ENCODE measurements at places on chromosomes 7 and 10.
A peak's percentile ranks its signal among the peaks of the same experiment; 100 is the strongest.

- DNase-seq: no peak
Observed at GRCh38 chr10:87846023-87846422, 17.3 kb downstream of the KLLN start.

DNA sequence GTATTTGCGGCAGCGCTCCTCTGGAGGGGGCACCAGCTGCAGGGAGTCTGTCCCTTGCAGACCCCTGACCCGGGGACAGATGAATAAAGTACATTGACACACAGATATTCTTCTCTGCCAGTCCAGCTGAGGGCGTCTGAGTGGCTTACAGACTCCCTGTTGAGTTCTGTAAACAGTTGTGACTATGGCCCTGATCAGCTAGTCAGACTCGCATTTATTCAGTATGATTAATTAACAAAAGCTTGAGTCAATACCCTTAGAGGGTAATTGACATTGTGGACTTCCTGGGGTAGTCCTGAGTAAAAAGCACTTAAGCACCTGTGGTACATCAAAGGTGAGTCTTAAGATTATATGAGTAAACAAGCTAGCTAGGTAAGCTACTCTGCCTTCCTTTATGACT, 21.0 kb downstream of the ANKRD30A start:
- DNase-seq: no peak

GRCh38 chr7:80851896-80852476, 66.9 kb downstream of the SEMA3C start:
- DNase-seq: no peak

- no peak for DNase-seq
Observed at GRCh38 chr7:29647020-29647654, 83.5 kb downstream of the PRR15 start.

DNA sequence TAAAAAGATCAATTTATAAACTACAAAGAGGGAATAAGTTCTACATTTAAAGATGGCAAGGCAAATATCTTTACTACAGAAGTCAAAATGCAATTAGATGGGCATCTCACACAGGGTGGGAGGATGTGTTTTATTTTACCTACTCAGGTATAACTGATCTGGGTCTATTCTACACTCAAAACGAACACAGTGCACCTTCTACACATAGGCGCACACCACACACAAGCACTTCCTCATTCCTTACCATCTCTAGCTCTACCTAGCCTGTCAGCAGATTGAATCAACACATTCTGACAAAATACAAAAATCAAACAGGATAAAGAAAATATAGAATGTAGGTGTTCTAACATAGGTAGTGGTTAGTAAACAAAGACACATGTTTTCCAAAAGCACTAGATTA, 64.8 kb downstream of the SGCE start:
- DNase-seq: no peak

DNA sequence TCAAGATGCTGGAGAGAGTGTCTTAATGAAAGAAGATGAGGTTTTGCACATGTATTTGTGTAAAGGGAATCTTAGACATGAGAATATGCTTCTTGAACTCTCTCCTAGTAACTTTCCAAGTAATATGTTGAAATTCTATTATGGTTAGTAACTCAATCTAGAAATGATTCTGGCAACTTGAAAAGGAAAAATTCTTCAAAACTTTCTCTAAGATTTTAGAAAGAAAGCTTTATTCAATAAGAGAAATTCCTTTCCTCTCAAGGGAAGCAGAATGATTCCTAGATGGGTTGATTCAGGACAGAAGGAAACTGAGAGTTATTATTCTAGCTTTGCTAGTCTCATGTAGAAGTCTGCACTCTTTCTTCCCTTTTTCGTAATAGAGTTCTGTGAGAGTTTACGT, 364.3 kb upstream of the PLXDC2 start:
- DNase-seq: no peak

GRCh38 chr10:110368556-110368955, 63.8 kb upstream of the SMNDC1 start:
- DNase-seq: no peak

GRCh38 chr7:45176091-45176490, 18.5 kb downstream of the RAMP3 start:
- DNase-seq: no peak

DNA sequence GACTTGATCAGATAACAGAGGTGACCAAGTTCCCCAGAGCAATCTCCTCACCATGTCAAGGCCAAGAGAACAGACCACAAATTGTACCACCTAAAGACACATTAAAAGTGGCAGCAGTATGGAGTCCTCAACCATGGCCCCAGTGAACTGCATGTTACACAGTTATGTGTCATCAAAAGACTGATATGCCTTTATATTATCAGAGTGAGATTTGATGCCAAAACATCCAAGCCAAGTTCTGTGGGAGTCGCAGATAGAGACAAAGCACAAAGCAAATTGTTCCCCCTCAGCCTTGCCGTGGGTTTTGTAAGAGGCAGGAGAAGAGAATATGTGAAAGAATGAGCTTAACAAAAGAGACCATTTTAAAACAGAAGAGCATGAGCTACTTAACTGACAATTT, 39.2 kb upstream of the TES start:
- DNase-seq: no peak

- no peak for DNase-seq
Observed at GRCh38 chr10:115937768-115938056, 335.3 kb downstream of the GFRA1 start.

DNA sequence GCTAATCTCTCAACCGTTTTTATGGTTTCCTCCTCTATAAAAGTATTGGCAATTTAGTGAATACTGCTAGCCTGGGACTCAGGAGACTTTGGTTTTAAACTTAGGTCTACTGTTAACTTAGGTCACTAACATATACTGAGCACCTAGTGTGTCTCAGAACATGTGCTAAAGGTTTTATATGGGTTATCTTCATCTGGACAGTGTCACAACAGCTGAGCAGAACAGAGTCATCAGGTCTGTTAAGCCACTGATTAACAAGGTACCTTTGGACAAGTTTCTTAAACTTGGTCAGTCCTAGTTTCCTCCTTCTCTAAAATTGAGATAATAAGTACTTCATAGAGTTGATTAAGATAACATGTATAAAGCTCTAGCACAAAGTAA, 30.6 kb downstream of the NET1 start:
- no peak for DNase-seq

GRCh38 chr7:116978006-116978405, 24.7 kb downstream of the ST7 start:
- no peak for DNase-seq

DNA sequence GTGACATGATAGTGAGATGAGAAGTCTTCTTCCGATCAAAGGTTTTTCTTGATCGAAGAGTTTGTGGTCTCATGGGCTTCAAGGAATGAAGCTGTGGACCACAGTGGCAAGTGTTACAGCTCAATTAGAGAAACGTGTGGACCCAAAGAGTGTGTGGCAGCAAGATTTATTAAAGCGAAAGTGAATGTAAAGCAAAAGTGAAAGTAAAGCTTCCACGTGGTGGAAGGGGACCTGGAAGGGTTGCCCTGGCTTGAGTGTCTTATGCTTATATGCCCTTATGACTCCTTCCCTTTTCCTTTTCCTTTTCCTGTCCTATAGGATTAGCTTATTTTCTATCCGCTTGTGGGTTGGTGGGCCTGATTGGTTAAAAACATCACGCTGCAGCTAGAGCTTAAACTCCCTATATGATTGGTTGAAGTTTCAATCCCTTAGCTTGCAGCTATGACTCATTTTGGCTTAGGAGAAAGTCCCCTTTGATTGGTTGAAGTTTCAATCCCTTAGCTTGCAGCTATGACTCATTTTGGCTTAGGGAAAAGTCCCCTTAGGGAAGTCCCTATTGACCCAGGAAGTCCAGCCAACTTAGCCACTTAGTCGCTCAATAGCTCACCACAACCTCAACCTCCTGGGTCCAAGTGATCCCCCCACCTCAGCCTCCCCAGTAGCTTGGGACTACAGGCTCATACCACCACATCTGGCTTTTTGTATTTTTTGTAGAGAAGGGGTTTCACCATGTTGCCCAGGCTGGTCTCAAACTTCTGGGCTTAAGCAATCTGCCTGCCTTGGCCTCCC, 34.7 kb downstream of the MRPS24 start:
- no peak for DNase-seq

DNA sequence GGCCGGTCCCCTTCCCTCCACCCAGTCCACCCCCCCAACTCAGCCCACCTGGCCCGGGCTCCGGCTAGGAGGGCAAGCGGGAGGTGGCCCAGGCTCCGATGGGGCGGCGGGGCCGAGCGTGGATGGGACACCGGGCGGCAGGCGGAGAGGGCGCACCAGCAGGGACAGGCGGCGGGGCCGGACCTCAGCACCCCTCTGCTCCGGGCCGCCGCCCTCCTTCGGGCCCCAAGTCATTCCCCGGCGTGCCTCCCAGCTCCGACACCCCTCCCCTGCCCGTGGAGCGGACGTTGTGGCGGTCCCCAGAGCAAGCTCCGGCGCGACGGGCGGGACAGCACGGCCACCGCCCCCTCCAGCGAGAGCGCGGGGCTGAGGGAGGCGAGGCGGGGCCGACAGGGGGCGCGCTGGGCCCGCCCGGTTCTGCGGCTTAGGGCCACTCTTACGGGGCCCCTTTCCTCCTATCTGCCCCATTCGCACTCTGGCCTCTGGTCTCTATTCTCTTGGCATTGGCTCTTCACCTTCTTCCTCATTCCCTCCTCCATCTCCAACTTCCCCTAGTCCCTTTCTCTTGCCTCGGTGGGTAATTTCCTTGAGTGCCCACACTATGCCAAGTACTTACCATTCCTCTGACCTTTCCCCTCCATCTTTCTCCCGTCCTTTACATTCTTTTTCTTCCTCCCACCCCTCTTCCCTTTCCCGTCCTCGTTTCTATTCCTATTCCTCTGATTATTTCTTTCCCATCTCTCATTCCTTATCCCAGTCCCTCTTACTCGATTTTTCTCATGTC, 701 bp upstream of the GBX1 start:
- DNase-seq: peak; percentile 70

- no peak for DNase-seq
Observed at GRCh38 chr7:154777023-154777422, 225.9 kb downstream of the PAXIP1 start.

DNA sequence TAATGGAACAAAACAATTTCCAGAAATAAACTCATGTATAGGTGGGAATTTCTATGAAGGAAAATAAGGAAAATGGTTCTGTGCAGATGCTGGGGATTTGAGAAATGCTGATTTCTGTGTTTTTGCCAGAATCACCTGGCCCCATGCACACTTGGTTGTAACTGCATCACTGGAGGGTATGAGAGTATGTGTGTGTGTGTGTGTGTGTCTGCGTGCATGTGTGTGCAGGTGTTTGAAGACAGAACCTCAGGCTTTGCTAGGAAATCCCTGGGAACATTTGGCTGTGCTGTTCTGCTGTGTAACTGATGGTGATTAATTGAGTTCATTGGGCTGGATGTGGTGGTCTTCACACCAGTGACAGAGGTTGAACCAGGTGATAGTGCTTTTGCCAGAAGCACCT, 141.6 kb downstream of the CAMK1D start:
- DNase-seq: no peak

DNA sequence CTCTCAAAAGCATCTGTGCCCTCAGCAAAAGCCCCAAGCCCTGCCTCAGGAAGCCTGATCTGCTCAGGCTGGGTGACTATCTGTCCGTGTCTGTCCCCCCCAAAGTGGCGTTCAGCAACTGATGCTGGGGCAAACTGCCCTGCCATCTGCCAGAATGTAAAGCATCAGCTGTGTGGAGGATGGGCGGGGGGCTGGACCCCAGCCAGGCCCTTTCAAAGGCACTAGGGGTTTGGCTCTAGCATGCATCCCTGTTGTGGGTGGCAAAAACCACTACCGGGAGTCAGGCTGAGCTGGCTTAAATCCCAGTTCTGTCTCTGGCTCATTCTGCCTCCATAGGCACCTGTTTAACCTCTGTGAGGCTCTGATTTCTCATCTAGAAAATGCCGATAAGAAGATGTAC, 35.5 kb downstream of the GPRIN2 start:
- peak; percentile 64 for DNase-seq

DNA sequence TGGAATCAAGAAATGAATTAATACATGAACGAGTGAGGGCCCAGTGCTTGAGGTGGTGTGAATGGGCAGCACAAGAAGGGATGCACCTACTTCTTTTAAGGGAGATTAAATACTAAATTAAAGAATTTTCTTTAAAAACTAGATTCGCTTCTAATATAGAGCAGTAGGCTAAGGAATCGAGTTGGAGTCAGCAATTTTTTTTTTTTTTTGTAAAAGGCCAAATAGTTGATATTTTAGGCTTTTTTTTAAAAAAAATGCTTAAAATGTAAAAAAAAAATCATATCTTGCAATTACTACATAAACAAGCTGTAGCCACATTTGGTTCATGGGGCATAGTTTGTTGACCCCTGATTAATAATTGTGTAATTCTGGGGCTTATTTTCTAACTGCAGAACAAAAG, 31.9 kb downstream of the A1CF start:
- DNase-seq: no peak

GRCh38 chr7:14018751-14019150, 29.3 kb upstream of the ETV1 start:
- DNase-seq: no peak

DNA sequence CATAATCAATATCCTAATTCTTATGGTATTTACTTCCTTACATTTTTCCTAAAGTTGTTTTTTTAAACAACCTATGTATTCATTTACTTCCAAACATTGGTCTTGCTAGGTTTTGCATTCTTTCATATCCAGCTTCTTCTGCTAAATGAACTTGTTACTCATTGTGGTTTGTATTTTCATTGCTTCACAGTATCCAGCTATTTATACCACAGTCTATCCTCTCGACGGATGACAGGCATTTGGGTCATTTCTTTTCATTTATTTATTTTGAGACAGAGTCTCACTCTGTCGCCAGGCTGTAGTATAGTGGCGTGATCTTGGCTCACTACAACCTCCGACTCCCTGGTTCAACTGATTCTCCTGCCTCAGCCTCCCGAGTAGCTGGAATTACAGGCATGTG, 66.8 kb downstream of the CCDC6 start:
- DNase-seq: no peak

DNA sequence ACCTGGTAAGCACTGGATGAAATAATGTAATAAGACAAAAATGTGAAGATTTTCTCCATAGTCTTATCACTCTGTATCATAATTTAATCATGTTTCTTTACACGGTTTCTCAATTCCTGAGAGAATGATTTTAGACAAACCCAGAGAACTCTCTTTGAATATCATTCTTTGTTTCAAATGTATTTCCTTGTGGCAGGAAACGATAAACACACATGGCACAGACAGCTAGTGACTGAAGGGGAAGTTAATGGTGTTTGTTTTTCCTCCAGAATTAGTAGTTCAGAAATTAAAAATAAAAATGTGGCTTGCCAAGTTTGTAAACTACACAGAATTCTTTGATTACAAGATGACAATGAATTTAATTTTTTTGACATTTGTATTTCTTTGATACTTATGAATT, 163.7 kb upstream of the PRPS1L1 start:
- no peak for DNase-seq

GRCh38 chr7:112940314-112940732, 146.3 kb downstream of the GPR85 start:
- DNase-seq: no peak

Measured in upper lobe of right lung (tissue), 1 donor.